ENCODE measurements at places on chromosomes 6 and 20. TPM values are rescaled to one million over a fixed set of nuclear protein-coding genes. Genes with fewer than 3 reads are reported as not detected.

GRCh38 chr20:227439-228105 is 514 bp downstream of the DEFB129 start:
- H3K4me3 ChIP-seq: no peak overlapping the region
- DNase-seq: no peak
- peaks cover 88% of the 10 kb centered on the region for H3K27me3 ChIP-seq
- H3K36me3 ChIP-seq: no peaks in the 10 kb centered on the region
- no peak overlapping the region for H3K27ac ChIP-seq

DNA sequence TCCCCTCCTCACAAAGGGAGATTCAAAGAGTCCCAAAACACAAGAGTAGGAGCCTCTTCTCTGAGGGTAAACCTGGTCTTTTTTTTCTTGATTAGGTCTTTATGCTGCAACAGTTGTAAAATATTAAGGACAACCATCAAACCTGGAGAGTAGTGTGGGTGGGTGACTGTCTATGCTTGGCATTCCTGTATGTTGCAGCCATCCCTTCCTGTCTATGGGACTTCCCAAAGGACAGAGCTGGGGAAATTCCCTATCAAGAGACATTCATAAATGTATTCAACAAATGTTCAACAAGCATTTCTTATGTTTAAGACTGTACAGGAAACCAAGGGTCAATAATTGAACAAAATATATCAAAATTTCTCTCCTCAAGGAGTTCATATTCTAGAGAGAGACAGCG is 5.5 kb downstream of the BTN2A2 start:
- H3K4me3 ChIP-seq: no peak overlapping the region
- no peaks in the 10 kb centered on the region for H3K27me3 ChIP-seq
- H3K36me3 ChIP-seq: peaks cover 20% of the 10 kb centered on the region
- H3K27ac ChIP-seq: no peak overlapping the region
- peaks cover 20% of the 10 kb centered on the region for H3K4me1 ChIP-seq

DNA sequence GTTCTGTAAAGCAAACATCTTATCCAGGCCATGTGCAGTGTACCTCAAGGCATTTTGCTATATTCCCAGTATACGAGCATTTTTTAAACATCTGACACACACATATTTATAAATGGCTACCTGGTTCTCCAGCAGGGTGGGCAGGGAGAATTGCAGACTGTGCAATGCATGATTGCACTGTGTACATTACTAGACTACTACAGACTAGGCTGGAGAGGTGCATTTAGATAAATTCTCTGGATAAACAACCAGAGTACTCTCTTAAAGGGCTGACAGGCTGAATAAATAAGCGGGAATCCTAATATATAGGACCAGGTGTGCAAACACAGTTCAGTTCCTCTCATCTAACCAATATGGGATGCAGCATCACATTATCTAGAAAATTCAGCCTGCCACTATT is 428.3 kb upstream of the ARID1B start:
- H3K27ac ChIP-seq: no peak overlapping the region
- peaks cover 22% of the 10 kb centered on the region for H3K4me1 ChIP-seq
- no peaks in the 10 kb centered on the region for H3K36me3 ChIP-seq
- no peak overlapping the region for H3K4me3 ChIP-seq

- H3K36me3 ChIP-seq: peaks cover 43% of the 10 kb centered on the region
- no peak overlapping the region for H3K4me3 ChIP-seq
- H3K27me3 ChIP-seq: no peaks in the 10 kb centered on the region
- H3K4me1 ChIP-seq: no peaks in the 10 kb centered on the region
- H3K27ac ChIP-seq: no peak overlapping the region
These were observed 14.4 kb upstream of the RNASET2 start for GRCh38 chr6:166970776-166971175.

OR12D3 gene
- not detected for total RNA-seq

OR2B6 gene
- not detected for total RNA-seq

ANGPT4 gene
- 0.07 TPM for total RNA-seq

SLC13A3 gene
- 6.1 TPM for total RNA-seq

DEFB132 gene
- not detected for total RNA-seq

GRCh38 chr6:72639920-72640614 is 18.2 kb downstream of the KCNQ5 start:
- no peaks in the 10 kb centered on the region for H3K36me3 ChIP-seq
- no peaks in the 10 kb centered on the region for H3K4me1 ChIP-seq
- no peak overlapping the region for H3K4me3 ChIP-seq
- no peak for DNase-seq
- H3K27ac ChIP-seq: no peak overlapping the region
- peaks cover 4% of the 10 kb centered on the region for H3K27me3 ChIP-seq

DNA sequence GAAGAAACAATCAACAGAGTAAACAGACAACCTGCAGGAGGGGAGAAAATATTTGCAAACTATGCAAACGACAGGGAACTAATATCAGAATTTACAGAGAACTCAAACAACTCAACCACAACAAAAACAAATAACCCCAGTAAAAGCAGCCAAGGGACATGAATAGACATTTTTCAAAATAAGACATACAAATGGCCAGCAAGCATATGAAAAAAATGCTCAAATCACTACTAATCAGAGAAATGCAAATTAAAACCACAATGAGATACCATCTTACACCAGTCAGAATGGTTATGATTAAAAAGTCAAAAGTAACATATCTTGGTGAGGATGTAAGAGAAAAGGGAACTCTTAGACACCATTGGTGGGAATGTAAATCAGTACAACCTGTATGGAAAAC is 215.0 kb downstream of the THBS2 start:
- no peak overlapping the region for H3K27ac ChIP-seq
- H3K4me3 ChIP-seq: no peak overlapping the region
- no peaks in the 10 kb centered on the region for H3K36me3 ChIP-seq
- DNase-seq: no peak
- no peaks in the 10 kb centered on the region for H3K27me3 ChIP-seq

CTAGE9 gene
- total RNA-seq: not detected

- no peak overlapping the region for H3K27ac ChIP-seq
- no peaks in the 10 kb centered on the region for H3K4me1 ChIP-seq
- H3K4me3 ChIP-seq: no peak overlapping the region
- no peaks in the 10 kb centered on the region for H3K36me3 ChIP-seq
These were observed 370.1 kb downstream of the ADGRB3 start for GRCh38 chr6:69005199-69005598.

- H3K4me3 ChIP-seq: no peak overlapping the region
- H3K27me3 ChIP-seq: peaks cover 16% of the 10 kb centered on the region
- peaks cover 8% of the 10 kb centered on the region for H3K36me3 ChIP-seq
- no peaks in the 10 kb centered on the region for H3K4me1 ChIP-seq
- DNase-seq: no peak
- H3K27ac ChIP-seq: no peak overlapping the region
These were observed 49.4 kb upstream of the TOP1 start for GRCh38 chr20:40979247-40979646.

HDAC2 gene
- 304 TPM for total RNA-seq

DNA sequence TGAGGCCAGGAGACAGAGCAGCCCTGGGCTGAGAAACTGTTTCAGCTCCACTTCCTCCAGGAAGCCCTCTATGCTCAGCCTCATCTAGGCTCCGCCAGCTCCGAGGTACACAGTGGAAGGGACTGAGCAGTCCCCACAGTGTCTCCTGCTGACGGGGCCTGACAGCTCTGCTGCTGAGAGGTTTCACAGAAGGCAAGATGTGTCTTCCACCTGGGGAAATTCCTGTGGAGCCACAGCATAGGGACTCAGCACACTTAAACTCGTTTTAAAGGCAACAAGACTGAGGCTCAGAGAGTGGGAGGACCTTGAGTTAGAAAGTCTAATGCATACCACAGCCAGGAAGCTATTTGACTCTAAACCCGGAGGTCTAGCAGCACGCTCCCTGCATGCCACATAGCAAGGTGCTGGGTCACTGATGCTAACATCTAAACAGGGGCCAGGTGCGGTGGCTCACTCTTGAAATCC is 6.8 kb downstream of the ADA start:
- peaks cover 2% of the 10 kb centered on the region for H3K27me3 ChIP-seq
- peaks cover 44% of the 10 kb centered on the region for H3K4me1 ChIP-seq
- no peak overlapping the region for H3K27ac ChIP-seq
- H3K4me3 ChIP-seq: no peak overlapping the region
- peaks cover under 1% of the 10 kb centered on the region for H3K36me3 ChIP-seq
- no peak for DNase-seq

DNA sequence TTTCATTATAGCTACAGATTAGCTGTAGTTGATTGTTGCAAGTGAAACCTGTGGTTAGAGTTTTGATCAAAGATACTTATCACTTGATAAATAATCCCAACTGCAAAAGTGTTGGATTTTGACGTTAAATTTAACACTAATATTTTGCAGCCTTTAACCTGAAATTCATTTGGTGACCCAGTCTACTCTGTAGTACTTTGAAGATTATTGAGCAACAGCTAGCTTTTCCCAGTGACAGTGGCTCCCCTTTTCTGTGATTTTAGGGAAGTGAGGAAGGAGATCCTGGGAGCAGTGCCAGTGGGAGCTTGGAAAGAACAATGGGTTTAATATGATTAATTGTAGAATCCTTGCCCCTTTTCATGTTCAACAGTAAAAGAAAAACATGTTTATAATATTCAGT is 76.9 kb downstream of the NCOA3 start:
- DNase-seq: no peak
- no peak overlapping the region for H3K27ac ChIP-seq
- no peaks in the 10 kb centered on the region for H3K36me3 ChIP-seq
- no peak overlapping the region for H3K4me3 ChIP-seq
- H3K27me3 ChIP-seq: no peaks in the 10 kb centered on the region
- H3K4me1 ChIP-seq: peaks cover 42% of the 10 kb centered on the region

DNA sequence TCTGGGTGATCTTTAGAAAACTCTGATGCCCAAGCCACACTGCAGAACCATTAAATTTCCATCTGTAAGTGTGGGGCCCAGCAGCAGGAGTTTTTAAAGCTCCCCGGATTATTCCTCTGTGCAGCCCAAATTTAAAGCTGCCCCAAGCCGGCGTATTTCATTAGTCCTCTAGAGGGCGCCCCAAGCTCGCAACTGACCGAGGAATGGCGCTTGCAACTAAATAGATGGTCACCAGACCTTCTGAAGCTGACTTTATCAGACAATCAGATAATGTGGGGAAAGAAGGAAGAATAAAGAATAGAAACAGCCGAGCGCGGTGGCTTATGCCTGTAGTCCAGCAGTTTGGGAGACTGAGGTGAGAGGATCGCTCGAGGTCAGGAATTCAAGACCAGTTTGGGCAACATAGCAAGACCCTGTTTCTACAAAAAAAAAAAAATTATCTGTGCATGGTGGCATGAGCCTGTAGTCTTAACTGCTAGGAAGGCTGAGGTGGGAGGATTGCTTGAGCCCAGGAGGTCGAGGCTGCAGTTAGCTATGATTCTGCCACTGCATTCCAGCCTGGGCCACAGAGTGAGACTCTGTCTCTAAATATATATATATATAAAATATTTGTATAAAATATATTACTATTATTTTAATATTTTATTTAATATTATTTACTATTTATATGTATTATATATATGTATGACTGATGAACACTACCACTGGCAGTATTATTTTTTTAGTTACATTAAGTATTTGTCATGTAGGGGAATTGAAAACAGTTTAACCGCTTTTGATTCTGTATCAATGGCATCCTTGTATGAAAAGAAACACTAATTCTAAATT is 56.0 kb downstream of the OTOR start:
- no peak overlapping the region for H3K27ac ChIP-seq
- no peaks in the 10 kb centered on the region for H3K36me3 ChIP-seq
- peak; percentile 80 for DNase-seq
- no peak overlapping the region for H3K4me3 ChIP-seq

VIP gene
- total RNA-seq: not detected

DNA sequence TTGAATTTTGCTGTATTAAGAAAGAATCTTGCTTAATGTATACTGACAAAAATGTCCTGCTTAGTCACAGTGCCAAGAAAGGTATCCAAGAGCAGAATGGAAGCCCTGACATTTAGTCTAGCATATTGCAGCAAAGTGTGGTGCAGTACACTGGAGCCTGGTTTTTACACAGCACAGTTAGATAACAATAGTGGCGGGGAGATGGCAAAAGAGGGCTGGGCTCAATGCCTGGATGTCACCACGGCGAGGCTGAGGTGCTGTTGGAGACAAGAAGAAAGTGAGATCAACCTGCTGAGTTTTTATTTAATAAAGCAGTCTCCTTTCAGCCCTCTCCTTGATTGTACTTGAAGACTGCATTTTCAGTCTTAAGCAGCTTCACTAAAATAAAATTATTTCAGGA is 426.0 kb downstream of the LMBRD1 start:
- no peaks in the 10 kb centered on the region for H3K4me1 ChIP-seq
- H3K4me3 ChIP-seq: no peak overlapping the region
- H3K36me3 ChIP-seq: no peaks in the 10 kb centered on the region
- H3K27me3 ChIP-seq: no peaks in the 10 kb centered on the region

- no peak overlapping the region for H3K4me3 ChIP-seq
- peaks cover 7% of the 10 kb centered on the region for H3K36me3 ChIP-seq
- no peak overlapping the region for H3K27ac ChIP-seq
- H3K27me3 ChIP-seq: no peaks in the 10 kb centered on the region
- H3K4me1 ChIP-seq: no peaks in the 10 kb centered on the region
These were observed 140.8 kb upstream of the CARMIL1 start for GRCh38 chr6:25138233-25138933.

- H3K4me1 ChIP-seq: no peaks in the 10 kb centered on the region
- no peak for DNase-seq
- H3K36me3 ChIP-seq: no peaks in the 10 kb centered on the region
- peaks cover 44% of the 10 kb centered on the region for H3K27me3 ChIP-seq
- H3K4me3 ChIP-seq: no peak overlapping the region
These were observed 41.7 kb upstream of the IL17A start for GRCh38 chr6:52144196-52145076.

DNA sequence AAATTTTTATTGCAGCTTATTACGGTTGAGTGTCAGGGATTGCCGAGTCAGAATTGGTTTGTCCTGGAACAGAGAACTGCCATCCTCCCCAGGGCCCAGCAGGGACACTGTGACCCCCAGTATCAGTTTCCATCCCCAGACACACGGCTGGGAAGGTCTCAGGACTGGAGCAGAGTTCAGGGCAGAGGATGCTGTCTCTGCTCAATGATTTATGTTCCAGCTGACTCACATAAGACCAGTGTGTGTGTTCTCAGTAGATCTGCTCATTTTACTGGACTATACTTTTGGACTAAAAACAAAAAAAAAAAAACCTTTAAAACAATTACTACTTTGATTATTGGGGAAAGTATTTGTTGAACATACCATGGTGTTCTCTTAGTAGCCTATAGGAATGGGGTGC is 44.2 kb downstream of the FNDC1 start:
- DNase-seq: no peak
- no peak overlapping the region for H3K27ac ChIP-seq
- no peaks in the 10 kb centered on the region for H3K36me3 ChIP-seq
- H3K27me3 ChIP-seq: peaks cover 5% of the 10 kb centered on the region
- no peak overlapping the region for H3K4me3 ChIP-seq
- H3K4me1 ChIP-seq: peaks cover 4% of the 10 kb centered on the region

ZBP1 gene
- not detected for total RNA-seq

CST2 gene
- total RNA-seq: not detected
